Mammary epithelial cell (primary cell): ENCODE measurements at places on chromosomes 2 and 18.

- DNase-seq: no peak
Observed at GRCh38 chr2:84327645-84328249, 131.3 kb downstream of the SUCLG1 start.

DNA sequence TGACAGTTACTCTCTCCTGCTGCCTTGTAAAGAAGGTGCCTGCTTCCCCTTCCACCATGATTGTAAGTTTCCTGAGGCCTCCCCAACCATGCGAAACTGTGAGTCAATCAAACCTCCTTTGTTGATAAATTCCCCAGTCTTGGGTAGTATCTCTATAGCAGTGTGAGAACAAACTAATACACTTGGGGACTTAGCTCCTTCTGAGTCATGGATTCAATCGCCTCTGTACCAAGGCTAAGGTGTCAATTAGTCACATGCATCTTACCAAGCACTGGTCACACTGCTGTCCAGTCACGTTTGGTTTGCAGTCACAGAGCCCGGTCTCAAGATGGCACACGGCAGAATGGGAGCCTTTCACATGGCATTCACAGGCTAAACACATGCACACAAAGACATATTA is 100.6 kb downstream of the LAMA1 start:
- DNase-seq: peak; percentile 40

- no peak for DNase-seq
Observed at GRCh38 chr2:65231892-65232477, 4.4 kb downstream of the ACTR2 start.

- no peak for DNase-seq
Observed at GRCh38 chr2:53629501-53629900, 138.1 kb upstream of the CHAC2 start.

DNA sequence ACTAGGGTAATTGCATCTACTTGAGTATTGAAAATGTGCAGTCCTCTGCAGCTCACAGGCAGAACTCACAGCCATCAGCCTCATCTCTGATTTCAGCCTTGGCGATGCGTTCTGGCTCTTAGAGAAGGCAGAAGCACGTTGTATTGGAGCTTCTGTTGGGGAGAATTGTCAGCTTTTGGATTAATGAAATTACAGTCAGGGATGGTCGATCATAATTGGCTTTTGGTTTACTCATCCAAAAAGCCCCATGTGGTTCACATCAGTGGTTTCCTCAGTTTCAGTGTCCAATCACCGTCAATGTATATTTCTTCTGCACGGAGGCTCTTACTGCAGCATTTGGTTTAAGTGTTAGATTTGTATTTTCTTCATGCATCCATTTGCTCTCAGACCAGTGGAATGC is 218.5 kb upstream of the SOX11 start:
- no peak for DNase-seq
